ENCODE measurements at places on chromosomes 3 and 15.

DNA sequence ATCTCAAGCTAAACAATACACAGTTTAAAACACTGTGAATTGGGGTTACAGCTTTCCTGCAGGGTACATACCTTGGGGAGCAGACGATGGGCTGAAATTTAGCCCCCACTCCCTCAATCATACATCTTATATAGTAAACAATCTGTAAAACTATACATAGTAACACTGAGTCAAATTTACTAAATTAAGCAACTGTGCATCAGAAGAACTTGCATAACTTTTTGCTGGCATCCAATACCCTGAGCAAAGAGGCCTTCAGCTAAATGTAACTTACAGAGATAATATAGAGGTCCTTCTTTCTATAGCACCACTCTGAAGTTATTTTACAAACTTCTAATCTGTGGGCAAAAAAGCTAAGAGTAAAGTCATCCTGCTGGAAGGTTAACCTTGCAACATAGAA is 603.6 kb upstream of the TGFBR2 start:
- DNase-seq: no peak

GRCh38 chr3:81170298-81170697 is 591.1 kb downstream of the GBE1 start:
- DNase-seq: no peak

- no peak for DNase-seq
Observed at GRCh38 chr15:92906563-92907081, 6.5 kb downstream of the CHD2 start.

GRCh38 chr15:55403531-55403930 is 4.6 kb downstream of the CCPG1 start:
- DNase-seq: no peak

DNA sequence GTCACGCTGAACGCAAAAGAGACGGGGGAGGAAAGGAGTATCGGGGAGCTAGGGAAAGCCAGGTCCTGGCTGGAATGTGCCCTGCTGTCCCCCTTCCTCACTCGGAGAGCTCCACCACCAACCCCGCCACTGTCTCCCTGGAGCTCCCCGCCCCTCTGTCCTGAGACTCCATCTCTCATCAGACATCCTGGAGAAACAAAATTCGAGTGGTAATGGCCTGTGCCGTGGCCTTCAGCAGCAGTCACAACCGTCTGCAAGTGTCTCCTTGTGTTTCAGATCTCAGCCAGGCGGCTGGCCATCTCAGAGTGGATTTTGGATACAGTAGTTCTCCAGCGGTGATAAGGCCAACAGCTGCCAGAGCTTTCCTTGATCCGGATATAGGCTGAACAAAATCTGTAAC is 76.9 kb downstream of the OCA2 start:
- DNase-seq: no peak

DNA sequence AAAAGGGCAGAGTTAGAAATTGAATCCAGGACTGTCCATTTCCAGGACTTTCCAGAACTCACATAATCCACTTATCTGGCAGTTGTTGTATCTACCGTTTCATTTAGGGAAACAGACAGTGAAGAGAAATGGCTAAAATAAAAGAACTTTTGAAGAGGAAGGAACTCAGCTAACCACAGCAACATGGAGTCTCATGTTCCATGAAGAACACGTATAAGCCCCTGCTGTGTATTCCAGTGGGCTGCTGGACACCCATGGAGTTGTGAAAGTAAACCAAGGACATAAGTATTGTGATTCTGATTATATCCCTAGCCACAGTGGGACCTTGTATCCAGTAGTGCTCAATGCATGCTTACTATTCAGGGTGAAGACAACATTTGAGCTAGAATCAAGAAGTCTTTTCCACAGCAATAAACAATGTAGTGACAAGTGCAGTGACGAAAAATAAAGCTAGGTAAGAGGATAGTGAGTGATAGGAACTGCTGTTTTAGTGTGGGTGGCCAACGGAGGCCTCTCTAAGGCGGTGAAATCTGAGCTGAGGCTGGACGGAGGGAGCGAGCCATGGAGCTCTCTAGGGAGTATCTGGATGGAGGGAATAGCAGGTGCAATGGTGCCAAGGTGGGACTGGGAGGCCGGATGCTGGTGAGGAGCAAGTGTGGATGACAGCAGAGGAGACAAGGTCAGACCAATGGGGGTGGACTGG is 26.8 kb upstream of the TRH start:
- DNase-seq: no peak

DNA sequence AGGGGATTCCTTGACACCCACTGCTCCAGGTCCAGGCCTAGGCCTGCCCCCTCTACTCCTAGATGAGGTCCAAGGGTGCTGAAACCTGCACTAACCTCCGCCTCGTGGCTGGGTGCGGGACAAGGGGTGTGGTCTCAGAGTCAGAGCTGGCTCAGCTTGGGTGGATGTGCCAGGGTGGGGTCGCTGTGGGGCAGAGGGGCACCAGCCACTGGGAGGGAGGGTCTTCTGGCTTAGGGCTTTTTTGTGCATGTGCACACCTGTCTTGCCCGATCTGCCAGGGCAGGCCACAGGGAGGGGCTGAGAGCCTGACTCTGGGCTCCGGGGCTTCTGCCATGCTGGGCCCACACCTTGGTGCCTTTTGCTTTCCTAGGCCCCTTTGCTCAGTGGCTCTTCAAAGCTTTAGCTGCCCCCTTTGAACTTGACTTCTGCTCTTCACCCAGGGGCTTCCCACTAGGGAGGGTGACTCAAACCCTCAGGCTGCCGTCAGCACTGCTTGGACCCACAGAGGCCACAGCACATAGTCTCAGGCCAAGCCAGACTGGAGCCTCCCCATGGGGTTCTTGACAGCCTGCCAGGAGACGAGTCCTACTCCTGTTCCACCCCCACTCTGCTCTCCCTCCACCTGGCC is 73.0 kb downstream of the KLF13 start:
- no peak for DNase-seq

DNA sequence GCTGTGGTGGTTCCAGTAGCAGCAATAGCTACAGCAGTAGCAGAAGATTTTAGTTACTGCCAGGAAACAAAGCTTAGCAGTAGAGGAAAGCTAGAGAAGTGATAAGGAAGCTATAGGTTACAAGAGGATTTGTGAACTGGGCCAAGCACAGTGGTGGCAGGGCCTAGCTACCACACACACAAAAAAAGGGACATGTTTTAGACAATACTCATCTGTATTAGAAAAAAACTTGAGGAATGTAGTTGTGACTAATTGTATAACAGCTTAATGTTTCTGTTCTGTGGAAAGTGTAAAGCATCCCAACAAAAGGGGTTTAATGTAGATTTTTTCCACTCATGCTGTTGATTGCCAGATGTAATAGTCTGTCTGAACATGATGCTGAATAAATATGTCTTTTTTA is 29.9 kb upstream of the PFN2 start:
- no peak for DNase-seq

DNA sequence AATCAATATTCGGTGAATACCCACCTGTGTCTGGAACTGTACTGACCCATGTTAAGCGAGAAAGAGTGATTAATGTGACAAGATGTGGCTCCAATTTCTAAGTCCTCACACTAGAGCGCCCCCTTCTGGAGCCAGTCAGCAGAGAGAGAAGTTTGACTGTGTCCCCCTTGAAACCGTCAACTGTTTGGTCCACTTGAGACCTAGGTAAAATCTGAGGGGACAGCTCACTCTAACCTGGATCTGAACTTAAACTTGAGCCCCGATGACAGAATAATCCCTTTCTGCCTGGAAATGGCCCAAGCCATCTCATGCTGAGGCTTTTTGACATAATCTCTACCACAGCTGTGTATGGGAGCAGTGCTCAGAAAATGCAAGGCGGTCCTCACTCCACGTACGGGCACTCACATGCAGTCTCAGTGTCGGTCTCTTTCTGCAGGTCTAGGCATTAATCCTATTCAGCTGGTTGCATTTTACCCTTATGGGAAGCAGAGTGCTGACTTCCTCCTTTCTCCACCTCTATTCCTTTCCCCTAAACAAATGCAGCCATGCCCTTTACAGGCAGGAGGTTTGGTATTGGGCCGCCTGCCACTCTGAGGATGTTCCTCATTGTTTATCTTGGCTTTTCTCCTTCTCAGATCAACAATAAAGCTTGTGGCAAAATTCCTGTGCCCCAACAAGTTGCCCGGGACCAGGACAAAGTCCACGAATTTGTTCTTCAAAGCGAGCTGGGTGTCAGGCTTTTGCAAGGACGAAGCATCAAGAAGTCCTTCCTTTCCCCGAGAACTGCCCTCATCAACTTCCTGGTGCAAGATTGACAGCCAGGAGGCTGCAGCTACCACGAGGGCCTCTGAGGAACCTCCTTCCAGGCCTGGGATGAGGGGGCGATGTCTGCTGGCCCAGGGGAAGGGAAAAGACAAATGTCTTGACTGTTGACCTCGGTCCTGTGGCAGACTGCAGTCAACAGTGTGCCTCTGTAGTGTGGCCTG is 47.5 kb upstream of the LIMD1 start:
- peak; percentile 16 for DNase-seq

DNA sequence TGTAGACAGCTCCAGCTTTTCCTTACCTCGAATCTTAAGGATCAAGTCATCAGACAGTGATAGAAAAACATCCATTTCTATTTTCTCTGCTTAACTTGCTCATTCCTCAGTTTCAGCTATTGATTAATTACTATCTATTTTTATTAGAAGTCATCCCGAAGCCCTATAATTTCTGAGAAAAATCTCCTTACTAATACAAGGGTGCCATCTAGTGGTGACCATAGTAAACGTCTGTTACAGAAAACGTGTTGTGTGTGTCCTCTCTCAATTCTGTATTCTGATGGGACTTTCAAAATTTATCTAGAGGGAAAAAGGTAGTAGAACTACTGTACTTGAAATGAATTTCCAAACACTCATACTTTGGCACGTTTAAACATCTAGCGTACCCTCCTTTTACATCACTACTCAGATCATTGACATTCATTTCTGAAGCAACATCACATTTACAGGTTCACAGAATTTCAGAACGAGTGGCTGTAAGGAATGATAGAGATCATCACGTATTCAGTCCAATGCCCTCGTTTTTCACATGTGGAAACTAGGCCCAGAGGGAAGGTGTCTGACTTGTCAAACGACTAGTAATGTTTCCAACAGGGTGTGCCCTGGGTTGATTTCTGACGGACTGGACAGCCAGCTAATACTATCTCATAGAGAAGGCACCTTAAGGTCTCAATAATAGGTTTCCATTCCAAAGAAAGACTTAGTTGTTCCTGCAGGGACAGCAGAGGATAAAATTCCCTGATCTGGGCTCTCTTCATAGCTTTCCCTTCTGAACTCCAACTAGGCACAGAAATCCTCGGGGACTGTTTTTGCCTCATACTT is 25.6 kb downstream of the HACD2 start:
- no peak for DNase-seq

- DNase-seq: no peak
Observed at GRCh38 chr3:141737093-141737492, 1.0 kb upstream of the RNF7 start.

- DNase-seq: no peak
Observed at GRCh38 chr3:187983484-187984124, 170.4 kb upstream of the LPP start.

DNA sequence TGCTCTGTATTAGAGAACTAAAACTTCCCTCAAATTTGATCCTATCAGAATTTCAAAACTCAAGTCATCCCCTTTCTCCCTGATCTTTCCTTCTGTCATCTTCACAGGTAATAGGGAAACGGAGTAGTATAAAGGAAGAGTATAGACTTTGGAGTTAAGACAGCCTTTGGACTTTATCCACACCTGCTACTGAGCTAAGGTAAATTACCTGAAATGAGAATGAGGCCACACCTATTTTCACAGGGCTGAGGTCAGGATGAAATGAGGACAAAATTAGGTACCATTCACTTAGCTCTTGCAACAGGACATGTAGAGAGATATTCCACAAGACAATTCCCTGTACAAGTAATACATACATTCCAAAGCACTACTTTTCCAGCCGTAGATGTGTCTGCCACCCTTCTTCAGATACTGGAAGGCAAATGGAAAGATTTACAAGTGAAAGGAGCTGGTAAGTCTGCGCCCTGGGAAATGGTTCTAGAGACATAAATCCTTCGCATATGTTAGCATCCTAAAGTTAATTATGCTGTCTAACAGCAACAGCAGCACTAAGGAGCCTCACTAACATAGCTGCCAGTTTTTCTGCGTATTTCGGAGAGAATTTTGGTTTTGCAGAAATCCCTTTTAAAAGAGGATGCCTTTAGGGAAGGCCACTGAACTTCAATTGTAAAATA is 461.8 kb downstream of the SHQ1 start:
- DNase-seq: no peak

DNA sequence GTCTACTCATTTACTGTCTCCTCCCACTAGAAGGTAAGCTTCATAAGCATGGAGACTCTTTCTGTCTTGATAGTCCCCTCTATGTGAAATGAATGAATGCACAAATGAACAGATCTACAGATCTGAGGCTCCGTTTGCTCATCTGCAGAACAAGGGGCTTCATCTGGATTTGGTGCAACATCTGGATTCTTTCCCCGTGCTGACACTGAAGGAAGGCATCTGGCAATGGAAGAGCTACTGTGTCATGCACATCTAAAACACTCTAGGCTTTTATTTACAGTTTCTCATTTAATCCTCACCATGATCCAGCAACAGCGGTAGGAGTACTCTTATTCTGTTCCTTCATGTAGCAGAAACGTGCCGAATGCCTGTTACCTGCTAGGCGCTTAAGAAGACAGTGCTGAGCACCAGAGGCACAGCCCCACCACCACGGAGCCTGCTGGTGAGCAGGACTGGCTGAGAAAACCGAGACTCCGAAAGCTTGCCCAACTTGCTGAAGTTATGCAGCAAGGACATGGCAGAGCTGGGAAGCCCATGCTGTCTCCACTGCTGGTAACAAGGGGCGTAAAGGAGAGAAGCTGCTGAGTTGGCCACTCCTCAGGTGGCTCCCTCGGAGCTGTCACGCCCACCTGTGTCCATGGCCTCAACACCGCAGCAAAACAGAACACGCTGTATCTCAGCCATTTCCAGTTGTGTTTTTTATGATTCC is 31.1 kb downstream of the LSM3 start:
- no peak for DNase-seq

- DNase-seq: no peak
Observed at GRCh38 chr3:43727930-43728329, 37.2 kb downstream of the ABHD5 start.

DNA sequence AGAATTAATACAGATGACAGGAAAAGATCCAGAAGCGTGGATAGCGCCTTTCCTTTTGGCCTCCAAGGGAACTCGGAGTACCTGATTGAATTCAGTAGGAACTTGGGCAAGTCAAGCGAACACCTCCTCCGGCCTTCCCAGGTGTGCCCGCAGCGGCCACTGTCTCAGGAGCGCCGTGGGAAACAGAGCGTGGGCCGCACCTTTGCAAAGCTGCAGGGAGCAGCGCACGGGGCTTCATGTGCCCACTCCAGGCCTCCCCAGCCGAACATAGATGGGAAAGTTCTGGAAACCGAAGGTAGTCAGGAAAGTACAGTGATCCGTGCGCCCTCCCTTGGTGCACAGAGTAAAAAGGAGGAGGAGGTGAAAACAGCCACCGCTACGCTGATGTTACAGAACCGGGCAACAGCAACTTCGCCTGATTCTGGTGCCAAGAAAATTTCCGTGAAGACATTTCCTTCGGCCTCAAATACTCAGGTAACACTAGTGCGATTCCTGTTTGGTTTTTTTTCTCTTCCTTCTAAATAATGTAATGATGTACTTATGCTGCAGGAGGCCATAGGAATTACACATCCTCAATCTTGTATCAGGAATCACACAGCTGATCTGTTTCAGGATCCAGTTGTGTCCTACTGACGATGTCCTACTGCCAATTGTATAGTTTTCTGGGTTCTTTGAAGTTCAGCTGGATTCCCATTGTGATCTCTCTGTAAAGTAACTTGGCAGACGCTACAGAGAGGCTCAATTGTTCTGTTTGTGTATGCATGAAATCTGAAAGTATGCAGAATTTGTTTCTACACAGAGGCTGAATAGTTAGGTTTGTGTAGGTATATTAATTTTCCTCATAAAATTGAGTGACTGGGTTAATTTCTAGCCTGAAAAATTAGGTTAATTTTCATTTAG is 63.1 kb downstream of the CGNL1 start:
- no peak for DNase-seq

- no peak for DNase-seq
Observed at GRCh38 chr3:144791034-144791433, 819.4 kb downstream of the DIPK2A start.
